ENCODE measurements at places on chromosomes 1 and 21.

- DNase-seq = no peak
Measured at GRCh38 chr1:184352776-184353175, 34.1 kb upstream of the C1orf21 start.

DNA sequence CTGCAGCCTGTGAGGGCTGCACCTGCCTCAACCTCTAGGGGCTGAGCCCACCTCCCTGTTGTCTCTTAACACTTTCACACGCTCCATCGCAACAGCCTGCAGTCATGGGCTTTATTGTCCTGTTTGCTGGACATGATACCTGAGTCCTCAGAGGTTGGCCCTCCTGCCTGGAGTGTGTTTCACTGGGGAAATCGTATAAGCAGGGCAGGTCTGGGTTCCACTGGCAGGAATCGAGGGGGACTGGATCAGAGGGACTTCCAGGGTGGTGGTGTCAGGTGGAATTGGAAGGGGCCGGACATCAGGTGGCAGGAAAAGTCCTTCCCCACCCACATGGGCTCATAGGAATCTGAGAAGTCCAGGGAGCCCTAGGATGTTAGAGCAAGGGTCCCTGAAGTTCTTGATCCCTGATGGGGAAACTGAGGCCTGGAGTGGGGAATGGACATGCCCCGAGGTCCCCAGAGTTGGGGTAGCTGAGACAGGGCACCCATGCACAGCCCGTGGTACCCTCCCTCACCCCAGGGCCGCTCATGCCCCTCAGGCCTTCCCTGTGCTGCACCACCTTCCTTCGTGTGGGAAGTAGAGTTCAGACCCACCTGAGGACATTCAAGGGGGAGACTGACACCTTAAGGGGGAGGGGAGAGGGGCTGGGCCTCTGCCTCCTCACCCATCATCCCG lies 66.6 kb downstream of the PIK3CD start:
- DNase-seq = no peak

- DNase-seq = no peak
Measured at GRCh38 chr1:153344718-153345025, 4.0 kb downstream of the PGLYRP4 start.

GRCh38 chr21:42864815-42865775 lies 14.2 kb downstream of the WDR4 start:
- no peak for DNase-seq

- DNase-seq = no peak
Measured at GRCh38 chr1:2221271-2221670, 6.8 kb upstream of the SKI start.

DNA sequence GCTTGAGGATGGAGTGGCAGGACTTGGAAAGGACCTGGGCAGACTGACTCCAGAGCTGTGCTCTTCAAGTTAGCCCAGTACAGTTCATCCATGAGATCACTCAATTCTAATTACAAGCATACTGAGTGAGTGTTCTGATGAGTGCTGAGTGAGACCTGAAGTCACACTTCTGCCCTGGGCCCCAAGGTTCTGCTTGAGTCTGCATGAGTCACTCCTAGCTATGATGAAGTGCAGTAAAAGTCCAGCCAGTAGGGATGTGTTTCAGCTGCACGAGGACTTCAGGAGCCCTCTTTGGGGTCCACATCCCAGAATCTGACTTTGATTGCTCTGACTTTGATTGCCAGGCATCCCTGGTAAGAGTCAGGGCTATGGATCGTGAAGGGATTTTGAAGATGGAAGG lies 35.8 kb downstream of the PLEKHA6 start:
- no peak for DNase-seq

GRCh38 chr1:241356187-241356518 lies 852 bp downstream of the RGS7 start:
- DNase-seq = no peak

DNA sequence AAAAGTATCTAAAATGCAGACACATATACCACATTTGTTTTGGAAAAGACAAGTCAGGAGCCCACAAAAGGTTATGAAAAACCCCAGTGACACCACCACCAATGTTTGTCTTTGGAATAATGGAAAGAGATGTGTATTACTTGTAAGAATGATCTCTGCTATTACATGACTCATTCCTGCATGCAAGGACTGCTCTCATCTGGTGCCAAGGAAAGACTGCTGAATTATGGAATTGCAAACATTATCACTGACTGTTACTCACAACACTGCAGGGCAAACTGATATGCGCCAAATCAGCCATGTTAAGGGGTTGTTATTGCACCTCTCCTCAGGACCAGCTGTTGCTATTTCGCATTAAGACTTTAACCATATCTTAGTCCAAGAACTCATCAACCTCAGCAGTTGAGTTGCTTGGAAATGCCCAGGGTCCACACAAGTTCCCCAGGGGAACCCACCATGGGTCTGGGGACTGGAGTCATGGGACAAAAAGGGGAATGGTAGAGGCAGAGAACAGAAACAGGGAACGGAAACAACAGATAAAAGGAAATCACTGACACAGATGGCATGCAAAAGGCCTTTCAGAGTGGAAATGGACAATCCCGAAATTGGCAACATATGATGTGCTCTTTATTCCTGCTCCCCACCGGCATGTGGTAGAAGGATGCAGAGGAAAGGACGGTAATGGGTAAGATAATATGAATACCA lies 34.4 kb downstream of the CAPZB start:
- DNase-seq = no peak

DNA sequence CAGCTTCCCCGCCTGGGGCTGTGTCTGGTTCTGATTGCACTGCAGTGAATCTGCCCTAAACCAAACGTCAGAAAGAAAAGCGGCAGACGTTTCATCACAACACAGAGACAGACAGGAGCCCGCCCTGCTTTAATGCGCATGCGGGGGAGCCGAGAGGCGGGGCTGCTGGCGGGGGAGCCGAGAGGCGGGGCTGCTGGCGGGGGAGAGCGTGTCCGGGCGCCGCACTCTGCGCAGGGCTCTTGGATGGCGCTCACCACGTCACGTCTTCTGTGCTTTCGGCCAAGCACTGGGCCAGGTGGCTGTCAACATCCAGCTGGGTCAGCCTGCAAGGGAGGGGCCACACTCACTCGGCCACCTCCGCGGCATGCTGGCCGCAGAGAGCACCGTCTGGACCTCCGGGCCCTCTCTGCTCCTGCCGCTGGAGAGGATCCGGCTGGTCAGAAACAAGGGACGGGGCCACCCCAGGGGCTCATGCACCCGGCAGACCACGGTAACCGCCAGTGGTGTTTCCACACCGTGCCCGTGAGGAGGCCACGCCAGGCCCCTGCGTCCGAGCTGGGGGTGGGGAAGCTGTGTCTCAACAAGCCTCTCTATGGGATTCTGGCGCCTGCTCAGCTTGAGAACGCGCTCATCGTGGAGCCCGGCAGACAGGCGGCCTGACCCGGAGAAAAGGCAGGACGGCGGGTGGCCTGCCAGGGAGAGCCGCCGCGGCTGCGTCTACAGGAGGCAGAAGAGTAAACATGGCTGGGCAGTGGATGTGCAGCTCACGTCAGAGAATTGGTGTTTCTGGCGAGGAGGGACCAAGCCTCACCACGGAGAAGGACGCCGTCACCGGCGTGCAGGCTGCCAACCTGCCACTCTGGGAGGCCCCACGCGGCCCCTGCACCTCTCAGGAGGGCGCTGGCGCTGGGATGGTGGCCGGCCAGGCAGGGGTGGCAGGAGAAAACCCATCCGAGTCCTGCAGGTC lies 4.8 kb downstream of the FAAP20 start:
- peak; percentile 88 for DNase-seq

- no peak for DNase-seq
Measured at GRCh38 chr1:196312739-196313138, 295.5 kb downstream of the KCNT2 start.

GRCh38 chr1:118247593-118247992 lies 62.6 kb upstream of the SPAG17 start:
- no peak for DNase-seq

DNA sequence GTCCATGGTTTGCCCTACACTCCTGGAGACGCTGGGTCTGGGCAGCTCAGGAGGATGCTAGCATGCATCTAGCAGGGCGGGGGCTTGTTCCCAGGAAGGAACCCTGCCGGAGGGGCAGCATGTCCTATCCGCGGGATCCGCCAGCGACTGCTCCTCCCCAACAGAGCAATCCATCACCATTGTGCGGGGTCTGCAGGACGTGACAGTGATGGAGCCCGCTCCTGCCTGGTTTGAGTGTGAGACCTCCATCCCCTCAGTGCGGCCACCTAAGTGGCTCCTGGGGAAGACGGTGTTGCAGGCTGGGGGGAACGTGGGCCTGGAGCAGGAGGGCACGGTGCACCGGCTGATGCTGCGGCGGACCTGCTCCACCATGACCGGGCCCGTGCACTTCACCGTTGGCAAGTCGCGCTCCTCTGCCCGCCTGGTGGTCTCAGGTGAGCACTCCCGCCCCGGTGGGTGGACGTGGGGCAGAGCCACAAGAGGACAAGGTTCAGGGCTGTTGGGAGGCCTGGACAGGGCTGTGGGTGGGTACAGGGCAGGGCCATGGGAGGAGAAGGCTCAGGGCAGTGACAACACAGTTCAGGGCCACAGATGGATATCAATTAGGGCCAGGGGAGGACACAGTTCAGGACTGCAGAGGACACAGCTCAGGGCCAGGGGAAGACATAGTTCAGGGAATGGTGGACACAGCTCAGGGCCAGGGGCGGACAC lies 71.3 kb downstream of the OBSCN start:
- no peak for DNase-seq

DNA sequence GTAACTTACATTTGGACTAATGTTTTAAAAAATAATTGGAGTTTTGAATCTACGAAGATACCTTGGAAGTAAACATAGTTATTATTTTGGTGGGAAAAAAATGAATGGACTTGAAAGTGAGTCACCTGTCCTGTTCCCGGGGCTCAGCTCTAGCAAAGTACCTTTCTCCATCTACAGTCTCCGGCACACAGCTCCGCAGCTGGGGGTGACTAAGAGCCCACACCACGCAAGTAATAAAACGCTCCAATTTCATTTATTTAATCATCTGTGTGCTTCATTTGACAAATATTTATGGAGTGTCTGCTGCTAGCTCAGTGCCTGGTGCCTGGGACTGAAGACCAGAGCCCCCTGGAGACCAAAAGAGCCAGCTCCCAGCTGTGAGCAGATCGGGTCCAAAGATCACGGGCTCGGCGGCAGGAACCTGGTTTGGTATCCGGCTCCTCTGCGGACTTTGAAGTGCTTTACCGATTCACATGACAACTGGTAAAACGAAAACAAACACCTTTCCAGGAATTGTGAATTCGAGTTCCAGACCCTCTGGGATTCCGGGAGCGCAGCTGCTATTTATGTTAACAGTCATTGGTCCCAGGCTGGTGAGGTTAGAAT lies 1.7 kb upstream of the RIPK4 start:
- no peak for DNase-seq

GRCh38 chr1:111852261-111852721 lies 96.6 kb downstream of the DDX20 start:
- no peak for DNase-seq

DNA sequence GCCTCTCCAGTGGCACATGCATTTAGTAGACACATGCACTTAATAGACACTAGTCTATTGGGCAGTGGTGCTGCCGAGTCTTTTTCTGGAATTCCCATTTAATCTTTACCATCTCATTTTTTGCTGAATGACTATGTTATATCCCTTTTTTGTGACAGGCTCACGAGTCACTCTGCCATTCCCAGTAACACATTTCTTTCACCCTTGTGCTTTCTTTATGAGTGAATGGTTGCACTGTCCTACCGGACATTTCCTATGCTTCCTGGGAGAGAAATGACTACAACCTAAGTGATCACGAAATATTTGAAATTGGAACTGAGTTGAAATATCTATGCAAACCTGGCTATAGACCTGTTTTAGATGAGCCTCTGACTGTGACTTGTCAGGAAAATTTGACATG lies 70.9 kb downstream of the C4BPA start:
- no peak for DNase-seq

DNA sequence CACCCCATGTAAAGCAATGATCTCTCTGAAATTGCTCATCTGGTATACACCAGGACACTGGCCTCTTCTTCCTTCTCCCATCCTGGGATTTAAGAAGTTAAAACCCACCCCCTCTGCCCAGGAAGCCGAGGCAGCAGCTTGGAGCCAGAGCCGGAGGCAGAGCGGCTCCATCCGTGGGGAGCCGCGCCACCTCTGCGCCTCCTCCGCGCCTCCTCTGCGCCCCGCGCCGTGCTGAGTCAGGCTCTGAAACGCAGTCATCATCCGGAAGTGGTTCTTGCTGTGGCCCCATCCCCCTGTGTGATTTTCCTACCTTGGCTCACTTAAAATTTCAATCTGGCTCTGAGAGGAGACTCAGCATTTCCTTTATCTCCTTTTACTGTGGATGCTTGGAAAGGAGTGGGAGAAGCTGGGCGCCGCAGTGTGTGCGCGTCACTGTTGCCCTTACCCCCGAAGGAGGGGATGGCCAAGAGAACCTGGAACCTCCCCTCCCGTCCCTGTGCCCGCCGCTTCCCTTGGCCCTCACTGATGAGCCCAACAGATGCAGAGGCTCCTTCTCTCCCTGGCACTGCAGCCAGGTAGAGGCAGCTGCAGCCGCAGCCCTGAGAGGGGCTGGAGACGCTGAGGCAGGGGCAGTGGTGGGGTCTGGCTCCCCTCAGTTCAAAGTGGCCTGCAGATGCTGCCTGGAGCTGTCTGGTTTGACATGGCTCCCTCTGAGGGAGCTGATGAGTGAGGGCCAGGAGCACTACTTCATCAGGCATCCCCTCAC lies 15.3 kb upstream of the NPHP4 start:
- no peak for DNase-seq

GRCh38 chr1:84997667-84998600 lies 1.0 kb upstream of the MCOLN2 start:
- DNase-seq = no peak

DNA sequence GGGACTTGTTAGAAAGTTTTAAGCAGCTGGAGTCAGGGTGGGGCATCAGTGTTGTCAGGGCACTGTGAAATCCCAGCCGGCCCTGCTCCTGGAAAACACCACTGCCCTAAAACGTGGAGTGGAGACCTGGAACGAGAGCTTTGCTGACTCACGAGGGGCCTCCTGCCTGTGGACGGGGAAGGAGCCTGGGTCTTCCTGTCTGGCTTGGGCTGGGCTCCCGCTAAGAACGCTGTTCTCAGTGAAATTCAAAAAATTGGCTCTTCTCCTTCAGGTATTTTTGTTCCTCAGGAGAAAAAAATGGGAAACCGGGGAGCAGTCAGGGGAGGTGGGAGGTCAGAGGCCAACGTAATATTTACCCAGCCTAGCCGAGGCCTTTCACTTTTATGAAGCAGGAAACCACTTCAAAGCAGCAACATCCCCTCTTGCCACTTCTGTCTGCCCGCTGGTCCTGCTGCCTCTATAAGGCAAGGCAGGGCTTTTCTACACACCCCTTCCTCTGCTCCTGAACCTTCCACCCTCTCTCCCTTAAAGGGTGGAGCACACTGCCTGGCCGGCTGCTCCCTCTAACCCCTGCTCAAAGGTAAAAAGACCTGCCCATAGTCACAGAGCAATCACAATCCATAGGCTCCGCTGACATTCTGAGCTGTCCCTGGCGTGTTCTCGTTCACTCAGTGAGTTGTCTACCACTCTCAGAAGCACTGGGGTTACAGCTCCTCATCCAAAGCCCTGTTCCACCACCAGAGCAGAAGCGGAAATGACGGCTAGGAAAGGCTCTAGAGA lies 8.0 kb downstream of the PLXNA2 start:
- no peak for DNase-seq
